Erythroblast (primary cell): ENCODE measurements at places on chromosomes 3 and 15.

DNA sequence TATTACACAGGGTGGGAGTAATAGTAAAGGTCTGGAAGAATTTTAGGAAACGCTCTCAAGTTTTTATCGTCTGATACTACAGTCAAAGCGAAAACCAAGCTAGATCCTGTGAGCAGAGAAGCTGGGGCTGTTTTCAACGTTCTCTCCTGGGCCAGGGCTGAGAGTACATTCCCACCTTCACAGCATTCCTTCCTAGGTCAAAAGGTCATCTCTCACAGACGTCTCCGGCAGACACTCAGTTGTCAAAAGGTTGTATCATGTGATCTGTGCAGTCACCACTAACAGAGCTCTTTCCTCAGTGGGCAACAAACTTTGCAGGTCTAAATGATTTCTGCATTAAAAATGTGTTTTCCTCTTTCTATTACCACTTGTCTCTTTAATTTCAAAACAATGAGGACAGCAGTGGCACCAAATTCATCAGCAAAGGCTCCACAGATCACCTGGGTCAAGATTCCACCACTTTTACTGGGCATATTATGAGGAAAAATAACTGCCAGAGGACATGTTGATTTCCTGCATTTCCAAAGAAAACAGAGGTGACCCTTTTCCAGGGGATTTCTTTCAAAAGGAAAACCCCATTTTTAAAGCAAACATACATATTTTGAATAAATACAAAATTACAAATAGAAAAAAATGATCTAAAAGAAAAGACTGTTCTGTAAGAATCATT lies 41.9 kb downstream of the MEIS2 start:
- no peak for DNase-seq

DNA sequence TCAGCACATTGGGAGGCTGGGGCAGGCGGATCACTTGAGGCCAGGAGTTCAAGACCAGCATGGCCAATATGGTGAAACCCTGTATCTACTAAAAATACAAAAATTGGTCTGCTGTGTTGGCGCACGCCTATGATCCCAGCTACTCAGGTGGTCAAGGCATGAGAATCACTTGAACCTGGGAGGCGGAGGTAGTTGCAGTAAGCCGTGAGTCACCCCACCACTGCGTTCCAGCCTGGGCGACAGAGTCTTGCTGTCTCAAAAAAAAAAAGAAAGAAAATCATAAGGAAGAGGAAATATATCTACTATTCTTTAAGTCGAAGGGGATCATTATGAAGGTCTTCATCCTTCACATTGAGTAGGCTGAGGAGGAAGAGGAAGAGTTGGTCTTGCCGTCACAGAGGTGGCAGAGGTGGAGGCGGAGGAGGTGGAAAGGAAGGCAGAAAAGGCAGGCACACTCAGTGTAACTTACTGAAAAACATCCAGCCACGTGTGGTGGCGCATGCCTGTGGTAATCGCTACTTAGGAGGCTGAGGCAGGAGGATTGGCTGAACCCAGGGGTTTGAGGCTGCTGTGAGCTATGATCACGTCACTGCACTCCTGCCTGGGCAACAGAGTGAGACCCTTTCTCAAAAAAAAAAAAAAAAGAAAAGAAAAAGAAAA lies 14.2 kb downstream of the CSK start:
- no peak for DNase-seq

GRCh38 chr3:4478261-4478660 lies 11.2 kb upstream of the SUMF1 start:
- no peak for DNase-seq

- DNase-seq = no peak
Measured at GRCh38 chr3:168273917-168274316, 178.2 kb upstream of the GOLIM4 start.

DNA sequence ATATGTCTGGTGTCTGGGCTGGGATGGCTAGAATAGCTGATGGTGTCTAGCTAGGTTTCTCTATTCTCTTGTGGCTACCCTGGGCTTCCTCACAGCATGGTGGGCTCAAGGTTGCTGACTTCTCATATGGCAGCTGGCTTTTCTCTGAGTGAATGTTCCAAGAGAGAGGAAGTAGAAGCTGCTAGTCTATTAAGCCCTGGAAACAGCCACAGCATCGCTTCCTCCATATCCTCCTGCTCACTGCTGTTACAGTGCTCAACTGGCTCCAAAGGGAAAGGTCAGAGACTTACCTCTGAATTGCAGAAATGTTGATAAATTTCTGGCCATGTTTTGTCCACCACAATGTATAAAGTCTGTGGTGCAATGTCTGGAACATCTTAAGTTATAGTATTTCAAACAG lies 299.9 kb upstream of the ADAMTS9 start:
- DNase-seq = no peak

DNA sequence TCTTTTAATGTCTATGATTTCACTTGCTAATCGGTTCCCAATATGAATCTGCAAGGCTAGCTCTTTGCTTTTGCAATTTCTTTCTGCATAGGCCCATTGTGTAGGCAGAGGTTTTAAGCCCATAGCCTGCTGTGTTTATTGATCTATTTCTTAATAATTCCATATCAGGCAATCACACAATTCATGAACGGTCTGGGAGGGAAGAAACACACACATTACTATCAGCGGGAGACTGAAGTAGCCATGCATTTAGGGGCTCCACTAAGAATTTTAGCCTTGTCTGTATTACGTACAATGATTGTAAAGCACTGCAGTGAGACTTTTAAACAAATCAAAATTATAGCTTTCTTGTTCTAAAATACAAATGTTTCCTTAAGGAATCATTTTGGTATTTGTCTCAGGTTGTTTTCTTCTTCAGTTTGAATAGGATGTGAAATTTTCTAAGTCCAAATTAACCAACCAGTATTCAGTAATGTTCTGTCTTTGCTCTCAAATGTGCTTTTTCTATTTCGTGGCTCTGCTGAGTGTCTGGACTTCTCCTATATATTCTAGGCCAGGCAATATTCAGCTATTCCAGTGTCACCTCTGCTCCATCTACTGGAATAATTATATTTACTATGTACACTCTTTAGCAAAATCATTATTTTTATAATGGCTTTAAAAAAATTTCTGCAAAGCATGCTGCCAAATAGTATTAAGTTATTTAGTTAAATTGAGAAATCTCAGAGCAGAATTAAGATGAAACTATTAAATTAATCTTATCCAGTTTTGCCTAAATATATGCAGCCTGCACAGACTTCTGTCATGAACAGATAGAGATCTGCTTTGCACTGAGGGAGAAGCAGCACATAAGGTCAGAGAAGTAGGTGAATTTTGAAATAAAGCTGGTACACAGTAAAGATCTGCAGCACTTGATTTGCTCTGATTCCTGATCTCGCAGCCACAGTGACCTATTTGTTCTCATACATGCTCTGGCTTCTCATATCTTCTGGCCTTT lies 103.0 kb upstream of the NAALADL2 start:
- no peak for DNase-seq

GRCh38 chr15:46901001-46901400 lies 816.3 kb upstream of the SEMA6D start:
- DNase-seq = no peak

GRCh38 chr15:90872486-90873184 lies 4.2 kb downstream of the FURIN start:
- peak; percentile 64 for DNase-seq
